ENCODE measurements at places on chromosomes 6 and 20. TPM values are rescaled to one million over a fixed set of nuclear protein-coding genes. Genes with fewer than 3 reads are reported as not detected.

- H3K27me3 ChIP-seq: no peaks in the 10 kb centered on the region
- H3K4me1 ChIP-seq: no peaks in the 10 kb centered on the region
- no peak overlapping the region for H3K27ac ChIP-seq
- no peak for DNase-seq
Measured at GRCh38 chr6:66418906-66419305, 711.9 kb upstream of the EYS start.

TMEM170B gene
- total RNA-seq: 2.6 TPM

DNA sequence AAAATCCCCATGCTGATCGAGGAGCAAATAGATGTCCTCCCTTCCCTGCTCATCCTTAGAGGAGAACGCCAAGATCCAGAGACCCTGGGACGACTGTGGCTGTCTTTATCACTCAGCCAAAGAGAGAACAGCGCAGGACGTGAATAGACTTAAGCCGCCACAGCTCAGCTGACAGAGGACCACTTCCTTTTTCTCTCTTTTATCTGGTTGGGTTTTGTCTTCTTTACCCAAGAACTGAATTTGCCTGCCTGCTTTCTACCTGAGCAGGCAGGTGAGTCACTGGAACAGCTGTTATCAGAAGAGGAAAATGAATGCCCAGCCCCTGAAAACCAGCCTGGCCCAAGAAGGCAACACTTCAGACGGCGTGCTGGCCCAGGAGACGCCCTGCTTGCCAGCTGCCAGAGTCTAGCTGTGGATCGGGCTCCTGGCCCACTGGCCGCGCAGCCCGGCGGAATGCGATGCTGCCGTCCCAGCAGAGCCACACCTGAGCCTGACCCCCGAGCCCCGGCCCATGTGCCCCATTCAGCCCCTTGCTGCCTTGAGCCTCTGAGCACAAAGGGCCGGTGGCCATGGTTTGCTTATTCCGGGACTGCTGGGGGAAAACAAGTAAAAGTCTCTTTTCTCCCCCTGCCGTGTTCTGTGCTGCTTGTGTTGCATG, 82.1 kb downstream of the TCP11 start:
- no peak overlapping the region for H3K4me3 ChIP-seq
- H3K4me1 ChIP-seq: no peaks in the 10 kb centered on the region
- H3K36me3 ChIP-seq: peaks cover 6% of the 10 kb centered on the region

DBNDD2 gene
- total RNA-seq: 11.3 TPM

DNA sequence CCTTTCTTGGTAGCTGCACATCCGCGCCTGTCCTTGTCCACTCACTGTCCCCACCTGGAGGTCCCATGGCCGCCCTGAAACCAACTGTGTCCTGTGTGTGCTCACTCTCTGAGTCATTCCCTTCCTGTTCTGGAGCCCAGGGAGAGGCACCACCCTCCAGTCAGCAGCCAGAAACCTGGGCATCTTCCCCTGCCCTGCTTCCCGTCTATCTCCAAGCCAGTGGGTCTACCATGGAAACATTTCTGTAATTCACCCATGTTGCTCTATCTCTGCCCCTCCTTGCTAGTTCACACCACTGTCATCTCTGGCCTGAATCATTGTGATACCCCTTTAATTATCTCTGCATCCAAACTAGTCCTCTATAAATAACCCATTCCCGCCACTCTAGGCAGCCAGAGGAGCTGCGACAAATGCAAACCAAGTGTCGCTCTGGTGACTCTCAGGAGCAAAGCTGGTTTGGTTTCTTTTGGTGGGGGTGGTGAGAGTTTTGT, 28.8 kb upstream of the SYNJ2 start:
- no peaks in the 10 kb centered on the region for H3K4me1 ChIP-seq
- H3K36me3 ChIP-seq: no peaks in the 10 kb centered on the region
- no peaks in the 10 kb centered on the region for H3K27me3 ChIP-seq

- DNase-seq: no peak
- H3K4me1 ChIP-seq: no peaks in the 10 kb centered on the region
- H3K27ac ChIP-seq: no peak overlapping the region
- no peaks in the 10 kb centered on the region for H3K36me3 ChIP-seq
- H3K27me3 ChIP-seq: no peaks in the 10 kb centered on the region
Measured at GRCh38 chr20:37921341-37921929, 18.5 kb downstream of the VSTM2L start.

GRCh38 chr20:20466341-20466879, 98.5 kb downstream of the INSM1 start:
- H3K36me3 ChIP-seq: no peaks in the 10 kb centered on the region
- H3K4me3 ChIP-seq: no peak overlapping the region
- no peak for DNase-seq
- H3K27me3 ChIP-seq: no peaks in the 10 kb centered on the region

GRCh38 chr6:56802584-56802983, 152.3 kb upstream of the BEND6 start:
- H3K27ac ChIP-seq: no peak overlapping the region
- H3K27me3 ChIP-seq: no peaks in the 10 kb centered on the region
- no peaks in the 10 kb centered on the region for H3K36me3 ChIP-seq
- no peaks in the 10 kb centered on the region for H3K4me1 ChIP-seq
- no peak overlapping the region for H3K4me3 ChIP-seq

DNA sequence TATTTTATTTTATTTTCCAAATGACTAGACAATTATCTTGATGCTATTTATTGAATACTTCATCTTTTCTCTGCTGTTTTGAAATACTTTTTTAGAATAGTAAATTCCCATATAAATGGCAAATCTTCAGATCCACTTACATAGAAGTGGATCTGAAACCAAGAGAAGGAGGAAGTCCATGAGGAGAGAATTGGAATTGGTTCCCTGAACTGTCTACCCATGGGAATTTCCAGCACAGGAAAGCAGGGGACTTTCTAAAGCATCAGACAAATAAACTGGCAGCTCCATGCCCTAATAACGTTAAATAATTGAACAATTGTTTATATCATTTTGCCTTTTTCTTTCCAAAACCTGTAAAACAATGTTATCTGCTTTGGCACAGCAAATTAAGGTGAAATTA, 47.1 kb upstream of the PNRC1 start:
- no peak overlapping the region for H3K4me3 ChIP-seq
- H3K27ac ChIP-seq: no peak overlapping the region
- no peaks in the 10 kb centered on the region for H3K27me3 ChIP-seq
- H3K36me3 ChIP-seq: no peaks in the 10 kb centered on the region
- DNase-seq: no peak
- no peaks in the 10 kb centered on the region for H3K4me1 ChIP-seq
